ENCODE measurements at places on chromosomes 1 and 21.
A peak's percentile ranks its signal among the peaks of the same experiment; 100 is the strongest.

DNA sequence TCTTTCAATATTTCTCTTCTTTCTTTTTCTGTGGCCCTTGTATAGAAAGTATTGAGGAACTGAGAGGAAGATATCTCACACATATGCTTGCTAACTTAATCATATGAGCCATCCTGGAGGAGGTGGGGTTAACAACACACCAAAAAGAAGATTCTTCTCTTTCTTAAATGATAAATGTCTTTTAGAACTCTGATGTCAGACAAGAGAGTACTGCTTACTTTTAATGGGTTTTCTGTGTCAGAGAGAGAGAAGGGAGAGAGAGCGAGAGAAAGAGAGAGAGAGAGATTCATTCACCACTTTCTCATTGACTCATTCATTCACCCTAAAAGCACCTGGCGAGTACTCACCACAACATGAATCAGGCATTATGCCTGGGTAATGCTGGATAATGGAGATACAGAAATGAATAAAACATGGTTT lies 250.3 kb upstream of the SGIP1 start:
- peak; percentile 53 for DNase-seq

- no peak for DNase-seq
These were observed 5.9 kb downstream of the VSIG8 start for GRCh38 chr1:159856576-159856975.

DNA sequence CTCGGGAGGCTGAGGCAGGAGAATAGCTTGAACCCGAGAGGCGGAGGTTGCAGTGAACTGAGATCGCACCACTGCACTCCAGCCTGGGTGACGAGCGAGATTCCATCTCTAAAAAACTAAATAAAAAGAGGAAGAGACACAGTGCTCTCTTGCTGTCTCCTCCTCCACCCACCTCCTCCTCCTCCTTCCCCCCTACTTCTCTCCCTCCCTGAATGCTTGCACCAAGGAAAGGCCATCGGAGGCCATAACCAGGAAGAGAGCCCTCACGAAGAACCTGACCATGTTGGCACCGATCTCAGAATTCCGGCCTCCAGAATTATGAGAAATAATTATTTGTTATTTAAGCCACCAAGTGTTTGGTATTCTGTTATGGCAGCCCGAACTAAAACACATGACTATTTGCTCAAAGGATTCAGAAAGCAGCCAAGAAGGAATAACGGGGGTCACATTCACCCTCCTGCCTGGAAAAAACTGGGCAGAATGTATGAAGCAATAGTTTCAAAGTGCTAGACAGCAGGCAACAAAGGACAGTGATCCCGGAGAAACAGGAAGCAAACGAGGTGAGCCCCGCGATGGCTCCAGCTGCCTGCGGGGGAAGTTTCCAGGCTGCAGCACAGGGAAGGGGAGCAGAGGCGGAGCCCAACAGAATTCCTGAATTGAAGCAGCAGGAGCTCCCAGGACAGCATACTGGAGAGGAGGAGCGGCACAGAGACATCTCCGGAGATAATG lies 35.8 kb downstream of the LDLRAD1 start:
- peak; percentile 64 for DNase-seq

GRCh38 chr21:32437729-32438128 lies 25.2 kb downstream of the EVA1C start:
- DNase-seq = no peak

- no peak for DNase-seq
These were observed 3.0 kb upstream of the SLC19A1 start for GRCh38 chr21:45545236-45545570.

GRCh38 chr1:174968750-174969244 lies 30.9 kb upstream of the CACYBP start:
- DNase-seq = peak; percentile 88

DNA sequence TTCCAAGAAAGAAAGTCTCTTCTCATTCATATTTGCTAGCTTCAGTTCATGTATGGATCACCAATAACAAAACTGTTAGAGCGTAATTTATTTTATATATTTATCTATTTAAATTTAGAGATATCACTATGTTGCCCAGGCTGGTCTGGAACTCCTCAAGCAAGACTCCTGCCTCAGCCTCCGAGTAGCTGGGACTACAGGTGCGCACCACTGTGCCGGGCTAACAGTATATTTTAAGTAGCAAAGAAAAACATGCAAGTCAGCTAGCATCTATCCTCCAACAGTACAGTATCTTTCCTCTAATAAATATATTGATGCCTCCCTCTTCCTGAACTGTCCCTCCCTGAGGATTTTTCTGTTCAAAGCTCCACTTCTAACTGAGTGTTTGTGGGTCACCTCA lies 21.5 kb downstream of the INPP5B start:
- DNase-seq = no peak

GRCh38 chr1:52034050-52034384 lies 407 bp upstream of the KTI12 start:
- no peak for DNase-seq
